ENCODE measurements at places on chromosomes 3 and 15.

DNA sequence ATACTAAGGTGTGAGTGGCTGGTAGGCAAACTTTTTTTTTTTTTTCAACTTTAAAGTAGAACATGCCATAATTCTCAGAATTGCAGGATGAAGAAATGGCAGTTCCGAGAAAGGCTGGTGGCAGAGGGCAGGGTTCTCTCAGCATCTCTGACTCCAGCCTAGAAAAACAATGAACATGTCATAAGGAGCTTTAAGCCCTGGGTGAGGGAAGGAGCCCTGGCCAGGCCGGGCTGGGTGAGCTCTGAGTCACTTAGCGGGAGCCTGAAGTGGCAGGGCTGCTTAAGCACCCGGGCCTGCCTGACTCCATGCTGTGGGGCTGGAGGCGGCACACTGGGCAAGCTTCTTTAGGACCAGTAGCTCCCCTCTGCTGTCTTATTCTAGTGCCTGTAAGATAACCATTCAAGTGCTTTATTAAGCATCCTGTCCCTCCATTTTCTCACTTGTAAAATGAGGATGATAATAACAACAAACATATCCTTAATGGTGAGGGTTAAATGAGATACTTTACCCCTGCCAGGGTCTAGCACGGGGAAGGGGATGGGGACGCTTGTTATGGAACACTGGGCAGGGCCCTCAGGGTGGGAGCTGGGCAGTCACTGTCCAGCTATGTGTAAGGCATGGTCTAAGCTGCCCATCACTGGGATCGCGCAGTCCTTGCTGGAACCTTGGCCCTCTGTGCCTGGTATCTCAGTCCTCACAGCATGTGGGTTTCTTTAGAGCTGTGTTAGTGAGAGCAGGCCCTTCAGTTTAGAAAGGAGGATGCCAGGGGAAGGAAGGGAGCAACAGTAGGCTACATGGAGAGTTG lies 18.4 kb downstream of the SMAD6 start:
- no peak for DNase-seq

GRCh38 chr3:184227481-184227935 lies 1.9 kb upstream of the VWA5B2 start:
- peak; percentile 46 for DNase-seq

DNA sequence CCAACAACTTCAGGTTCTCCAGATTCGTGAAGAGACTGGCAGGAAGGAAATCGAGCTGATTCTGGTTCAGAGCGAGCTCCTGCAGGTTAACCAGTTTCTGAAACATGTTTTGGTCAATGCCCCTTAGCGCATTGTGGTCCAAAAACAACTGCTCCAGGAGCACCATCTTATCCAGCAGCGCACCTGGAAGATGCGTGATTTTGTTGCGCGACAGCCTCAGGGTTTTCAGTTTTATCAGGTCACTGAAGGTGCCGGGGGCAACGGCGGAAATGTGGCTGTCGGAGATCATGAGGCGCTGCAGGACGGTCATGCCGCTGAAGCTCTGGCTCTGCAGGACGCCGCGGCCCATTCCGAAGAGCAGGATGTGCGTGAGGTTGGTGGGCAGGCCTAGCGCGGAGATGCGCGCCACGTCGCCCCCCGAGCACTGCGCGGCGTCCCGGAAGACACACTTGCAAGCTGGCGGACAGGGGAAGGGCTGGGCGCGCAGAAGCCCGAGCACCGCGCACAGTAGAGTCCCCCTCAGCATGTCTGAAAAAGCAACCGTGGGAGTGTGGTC lies 1.2 kb downstream of the GP5 start:
- peak; percentile 59 for DNase-seq

DNA sequence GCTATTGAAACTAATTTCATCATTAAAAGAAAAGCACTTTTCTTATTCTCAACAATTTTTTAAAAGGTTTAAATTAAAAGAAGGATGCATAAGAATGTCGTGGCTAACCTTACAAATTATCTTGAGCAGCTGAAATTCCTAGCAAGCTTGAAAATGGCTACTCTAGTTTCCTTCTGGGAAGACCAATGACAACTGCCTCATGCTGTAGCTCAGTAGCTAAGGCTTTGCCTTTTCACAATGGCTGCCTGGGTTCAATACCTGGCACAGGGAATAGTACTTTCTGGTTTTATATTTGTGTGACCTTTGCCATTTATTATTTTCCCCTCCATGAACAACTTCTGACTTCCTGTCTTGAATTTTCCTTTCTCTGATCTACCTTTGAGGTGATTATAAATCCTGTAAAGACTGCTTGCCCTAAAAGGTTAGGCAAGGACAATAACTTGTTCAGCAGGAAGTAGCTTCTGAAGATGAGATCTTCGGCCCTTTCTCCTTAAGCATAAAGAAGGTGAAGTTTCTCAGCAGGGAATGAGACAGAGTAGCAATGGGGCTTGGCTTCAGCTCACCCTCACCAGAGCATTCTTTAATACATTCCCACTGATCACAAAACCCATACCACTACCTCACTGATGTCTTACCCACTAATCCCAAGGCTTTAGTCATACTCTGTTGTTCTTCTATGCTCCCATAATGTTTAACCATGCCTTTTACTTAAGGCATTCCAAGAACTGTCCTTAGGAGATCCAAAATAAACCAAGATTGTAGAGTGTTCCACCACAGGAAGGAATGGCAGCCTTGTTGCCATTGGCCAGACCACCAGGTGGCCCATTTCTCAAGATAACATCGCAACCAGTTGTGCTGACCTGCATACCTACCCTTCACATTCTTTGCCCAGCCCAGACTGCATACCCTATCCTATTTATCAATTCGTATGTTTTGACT lies 276.8 kb downstream of the ULK4 start:
- no peak for DNase-seq

- DNase-seq: no peak
Measured at GRCh38 chr3:55907616-55908015, 420.5 kb upstream of the WNT5A start.

GRCh38 chr3:108124337-108125152 lies 33.7 kb upstream of the CD47 start:
- no peak for DNase-seq

DNA sequence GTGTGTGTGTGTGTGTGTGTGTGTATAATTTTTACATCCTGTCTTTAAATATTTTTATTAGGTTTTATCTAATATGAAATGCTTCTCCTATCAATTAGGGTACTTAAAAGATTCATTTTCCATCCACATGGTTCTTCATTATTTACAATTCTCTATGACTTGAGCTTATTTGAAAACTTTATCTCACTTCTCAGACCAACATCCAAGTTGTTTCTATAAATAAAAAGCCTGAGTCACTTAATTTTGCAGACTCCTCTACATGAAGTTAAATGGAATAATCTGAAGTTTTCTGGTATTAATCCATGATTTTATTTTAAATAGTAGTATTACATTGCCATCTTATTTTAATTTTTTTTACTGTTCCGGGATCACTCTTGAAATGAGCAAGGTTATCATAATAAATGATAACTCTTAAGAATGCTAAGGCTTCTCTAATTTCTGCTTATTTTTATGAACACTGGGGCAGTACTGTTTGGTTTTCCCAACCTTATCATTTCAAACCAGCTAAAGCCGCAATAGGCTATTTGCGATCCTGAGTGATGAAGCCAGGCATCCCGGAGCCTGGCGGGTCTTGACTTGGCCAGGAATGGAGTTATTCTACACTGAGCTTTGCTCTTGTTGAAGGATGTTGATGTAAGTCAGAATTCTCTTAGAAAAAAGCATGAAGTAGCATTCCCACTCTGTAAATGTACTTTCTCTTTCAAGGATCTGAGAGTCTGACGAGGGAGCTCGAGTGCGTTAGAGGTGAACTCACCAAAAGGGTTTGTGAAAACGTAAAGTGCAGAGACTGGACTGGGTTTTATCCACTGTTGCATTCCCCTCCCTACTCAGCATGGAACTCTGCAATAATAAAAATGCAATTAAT lies 220.2 kb upstream of the LRTM1 start:
- no peak for DNase-seq

DNA sequence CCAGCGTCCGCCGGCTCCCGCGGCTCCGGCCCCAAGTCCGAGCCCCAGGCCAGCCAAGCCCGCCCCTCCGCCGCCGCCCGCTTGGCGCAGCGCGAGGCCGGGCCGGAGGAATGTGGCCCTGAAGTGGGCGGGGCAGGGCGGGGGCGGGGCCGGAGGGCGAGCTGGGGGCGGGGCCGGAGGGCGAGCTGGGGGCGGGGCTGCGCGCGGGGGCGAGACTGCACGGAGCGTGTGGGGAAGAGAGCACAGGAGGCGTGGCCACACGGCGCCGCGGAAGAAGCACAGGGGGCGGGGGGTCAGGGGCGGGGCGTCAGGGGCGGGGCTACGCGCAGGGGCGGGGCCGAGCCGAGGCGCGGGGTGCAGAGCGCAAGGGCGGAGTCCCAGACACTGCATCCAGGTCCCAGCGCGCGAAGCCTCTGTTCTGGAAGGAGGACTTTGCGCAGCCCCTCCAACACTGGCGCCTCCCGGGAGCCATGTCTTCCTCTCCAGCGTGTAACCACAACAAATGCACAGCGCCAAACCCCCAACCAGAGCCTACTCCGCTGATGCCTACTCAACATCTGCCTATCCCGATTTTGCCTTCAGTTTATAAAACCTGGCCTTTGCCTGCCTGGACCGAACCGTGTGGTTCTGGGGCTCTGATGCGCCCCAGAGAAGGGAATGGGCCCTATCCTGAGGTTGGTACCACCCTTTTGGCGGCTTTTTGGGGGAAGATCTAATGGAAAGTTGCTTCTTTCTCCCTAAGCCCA lies 105.5 kb downstream of the IQSEC1 start:
- DNase-seq: no peak

DNA sequence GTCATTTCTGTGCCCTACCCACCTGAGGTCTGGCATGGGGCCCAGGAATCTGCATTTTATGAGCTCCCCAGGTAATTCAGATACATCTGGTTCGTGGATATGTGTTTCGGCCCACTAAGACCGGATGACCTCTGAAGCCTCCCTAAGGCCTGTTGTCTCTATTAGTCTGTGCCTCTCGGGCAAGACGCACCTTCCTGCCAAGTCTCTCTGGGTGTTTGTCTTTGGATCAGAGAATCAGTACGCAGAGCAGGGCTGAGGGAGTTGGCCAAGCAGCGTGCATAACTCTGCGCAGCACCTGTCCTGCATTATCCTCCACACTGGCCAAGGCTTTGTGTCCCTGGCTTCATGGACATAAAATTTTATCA lies 181.0 kb downstream of the THSD4 start:
- DNase-seq: no peak

GRCh38 chr3:73511571-73512525 lies 112.9 kb downstream of the PDZRN3 start:
- no peak for DNase-seq

GRCh38 chr15:78989701-78990240 lies 44.9 kb upstream of the CTSH start:
- no peak for DNase-seq

DNA sequence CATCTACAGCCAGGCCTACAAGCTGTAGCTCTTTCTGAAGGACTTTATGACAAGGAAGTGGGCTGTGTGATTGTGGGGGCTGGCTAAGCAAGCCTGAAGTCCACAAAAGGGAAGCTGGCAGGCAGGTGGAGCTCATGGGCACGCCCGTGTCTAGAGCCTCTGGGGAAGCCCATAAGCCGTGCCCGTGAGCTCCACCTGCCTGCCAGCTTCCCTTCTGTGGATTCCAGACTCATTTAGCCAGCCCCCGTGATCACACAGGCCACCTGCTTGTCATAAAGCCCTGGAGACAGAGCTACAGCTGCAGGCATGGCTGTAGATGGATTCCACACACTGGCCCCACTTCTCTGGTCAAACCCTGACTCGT lies 15.2 kb downstream of the EFCC1 start:
- peak; percentile 78 for DNase-seq

GRCh38 chr3:4398120-4398940 lies 68.7 kb downstream of the SUMF1 start:
- no peak for DNase-seq

GRCh38 chr3:98903705-98904481 lies 2.4 kb upstream of the DCBLD2 start:
- DNase-seq: no peak

GRCh38 chr3:54703923-54704322 lies 223.9 kb downstream of the LRTM1 start:
- DNase-seq: no peak

DNA sequence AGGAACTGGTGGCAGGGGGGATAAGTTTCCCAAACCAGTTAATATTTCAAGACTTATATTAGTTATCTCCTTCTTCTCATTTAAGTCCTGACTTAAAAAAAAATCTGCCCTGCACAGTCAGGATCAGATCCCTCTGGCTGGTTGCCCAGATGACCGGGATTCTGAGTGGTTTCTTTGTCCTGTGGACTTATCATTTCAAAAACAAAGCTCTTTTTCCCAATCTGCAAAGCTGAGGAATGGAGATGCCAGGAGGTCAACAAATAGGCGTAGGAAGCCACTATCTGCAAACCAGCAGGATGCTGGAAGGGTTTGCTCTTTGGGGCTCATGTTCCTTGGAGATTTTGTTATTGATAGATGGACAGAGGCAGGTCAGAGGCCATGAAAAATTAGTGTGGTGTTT lies 5.8 kb downstream of the C3orf20 start:
- no peak for DNase-seq

GRCh38 chr3:15241341-15241740 lies 35.3 kb downstream of the CAPN7 start:
- DNase-seq: peak; percentile 26

DNA sequence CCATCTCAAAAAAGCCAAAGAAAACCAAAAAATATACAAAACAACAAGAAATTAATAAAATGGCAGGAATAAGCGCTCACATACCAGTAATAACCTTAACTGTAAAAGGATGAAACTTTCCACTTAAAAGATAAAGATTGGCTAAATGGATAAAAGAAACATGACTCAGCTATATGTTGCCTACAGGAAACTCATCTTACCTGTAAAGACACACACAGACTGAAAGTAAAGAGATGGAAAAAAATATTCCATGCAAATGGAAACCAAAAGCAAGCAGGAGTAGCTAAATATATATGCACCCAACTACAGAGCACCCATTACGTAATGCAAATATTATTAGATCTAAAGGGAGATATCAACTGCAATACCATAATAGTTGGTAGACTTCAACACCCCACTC lies 49.7 kb downstream of the ADAM10 start:
- DNase-seq: no peak

GRCh38 chr3:42822828-42823227 lies 13.6 kb downstream of the ACKR2 start:
- DNase-seq: no peak

- no peak for DNase-seq
Measured at GRCh38 chr3:171163101-171164066, 136.9 kb upstream of the SLC2A2 start.
